ENCODE measurements at places on chromosomes 11 and 22.

GRCh38 chr11:74282914-74283371 is 28.5 kb downstream of the P4HA3 start:
- no peak for DNase-seq

GRCh38 chr11:12968101-12968500 is 41.0 kb upstream of the RASSF10 start:
- no peak for DNase-seq

GRCh38 chr22:40050258-40050657 is 55.5 kb downstream of the FAM83F start:
- no peak for DNase-seq

DNA sequence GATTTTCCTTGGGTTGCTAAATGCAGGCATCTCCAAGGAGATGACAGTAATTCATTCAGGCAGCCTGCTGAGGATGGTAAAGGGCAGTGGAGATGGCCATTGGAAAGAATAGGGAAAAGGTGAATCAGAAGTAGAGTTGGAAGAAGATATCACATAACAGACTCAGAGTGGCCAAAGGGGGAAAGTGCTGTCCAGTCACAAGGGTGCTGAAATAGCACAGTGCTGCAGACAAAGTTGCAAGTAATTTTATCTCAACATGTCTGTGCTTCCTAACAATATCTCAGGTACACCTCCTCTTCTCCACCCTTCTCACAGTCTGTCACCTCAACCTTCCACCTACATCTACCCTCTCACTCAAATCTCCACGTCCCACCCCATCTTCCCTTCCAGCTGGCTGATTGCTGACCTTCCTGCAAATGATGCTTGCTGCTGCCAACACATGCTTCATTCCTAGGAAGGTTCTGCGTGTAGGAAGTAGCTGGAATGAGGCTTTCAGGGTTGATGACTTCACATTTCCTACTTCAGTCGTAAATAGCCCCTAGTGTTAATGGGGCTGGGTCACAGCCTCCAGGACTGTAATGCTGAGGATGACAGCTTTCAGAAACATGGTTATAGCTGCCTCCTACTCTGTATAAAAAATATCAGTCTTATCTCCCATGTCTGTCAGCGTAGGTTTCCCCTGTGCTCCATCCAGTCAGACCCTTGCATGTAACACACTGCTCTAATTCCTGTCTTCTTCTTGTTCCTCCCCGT is 123.9 kb downstream of the CTNND1 start:
- no peak for DNase-seq

- no peak for DNase-seq
Measured at GRCh38 chr11:134532131-134532920, 120.3 kb upstream of the B3GAT1 start.

- DNase-seq, result no peak
Measured at GRCh38 chr11:88167853-88168252, 7.4 kb downstream of the RAB38 start.

GRCh38 chr11:34483106-34483874 is 30.3 kb downstream of the ELF5 start:
- DNase-seq, result no peak

GRCh38 chr22:20602609-20603164 is 95.3 kb downstream of the MED15 start:
- no peak for DNase-seq

GRCh38 chr11:112235750-112236390 is 9.6 kb downstream of the PTS start:
- DNase-seq, result no peak

DNA sequence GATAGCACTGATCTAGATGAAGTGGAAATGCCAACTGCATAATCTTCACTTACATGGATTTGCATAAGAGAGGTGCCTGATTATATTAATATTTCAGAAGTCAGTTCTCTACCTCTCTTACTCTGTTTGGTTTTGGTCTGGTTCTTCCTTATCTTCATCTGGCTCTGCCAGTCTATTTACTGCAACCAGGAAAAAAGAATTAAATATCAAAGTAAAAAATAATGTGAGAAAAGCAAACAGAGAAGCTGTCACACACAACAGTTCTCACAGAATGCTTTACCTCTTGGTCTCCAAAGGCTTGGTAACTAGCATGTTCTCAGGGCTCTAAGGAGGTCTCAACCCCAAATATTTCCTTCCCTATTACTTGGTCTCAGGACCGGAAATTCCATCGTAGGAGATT is 6.7 kb downstream of the VSIG10L2 start:
- DNase-seq, result no peak

DNA sequence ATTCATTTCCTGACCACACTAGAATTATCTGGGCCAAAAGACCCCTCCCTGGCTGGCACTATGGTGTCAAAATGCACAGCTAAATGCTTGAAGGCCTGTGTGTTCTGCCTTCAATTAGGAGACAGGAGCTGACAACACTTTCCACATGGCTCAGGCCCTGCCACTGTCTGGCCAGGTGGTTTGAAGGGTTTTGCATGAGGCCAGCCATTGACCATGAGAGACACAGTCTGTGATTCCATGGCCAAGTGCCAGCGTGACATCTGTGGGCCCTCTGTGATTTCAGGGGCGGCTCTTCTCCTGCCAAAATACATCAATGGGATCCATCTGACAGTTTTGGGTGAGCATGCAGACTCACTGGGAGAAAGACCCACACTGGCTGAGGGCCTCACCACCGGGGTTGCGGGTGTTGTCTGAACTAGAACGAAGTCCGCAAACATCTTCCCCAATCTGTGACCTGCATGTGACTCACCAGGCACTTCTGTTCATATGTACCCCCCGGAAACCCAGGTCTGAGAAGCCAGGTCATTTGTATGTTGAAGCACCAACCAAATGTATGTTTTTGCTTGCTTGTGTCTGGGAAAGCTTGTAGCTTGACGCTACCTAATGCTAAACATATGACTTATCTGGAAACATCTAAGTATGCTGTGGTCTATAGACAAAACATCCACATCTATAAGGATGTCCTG is 20.7 kb upstream of the NAV2 start:
- DNase-seq, result no peak

- DNase-seq, result no peak
Measured at GRCh38 chr11:76962583-76963416, 71.4 kb upstream of the B3GNT6 start.

- no peak for DNase-seq
Measured at GRCh38 chr11:2186669-2187279, 15.2 kb upstream of the TH start.

- DNase-seq, result no peak
Measured at GRCh38 chr11:34585735-34586487, 35.0 kb upstream of the EHF start.

- DNase-seq, result no peak
Measured at GRCh38 chr22:40261783-40262182, 84.1 kb downstream of the TNRC6B start.

- DNase-seq, result no peak
Measured at GRCh38 chr11:111978028-111978771, 41.1 kb downstream of the DIXDC1 start.

- no peak for DNase-seq
Measured at GRCh38 chr11:93861808-93862207, 11.4 kb upstream of the VSTM5 start.

DNA sequence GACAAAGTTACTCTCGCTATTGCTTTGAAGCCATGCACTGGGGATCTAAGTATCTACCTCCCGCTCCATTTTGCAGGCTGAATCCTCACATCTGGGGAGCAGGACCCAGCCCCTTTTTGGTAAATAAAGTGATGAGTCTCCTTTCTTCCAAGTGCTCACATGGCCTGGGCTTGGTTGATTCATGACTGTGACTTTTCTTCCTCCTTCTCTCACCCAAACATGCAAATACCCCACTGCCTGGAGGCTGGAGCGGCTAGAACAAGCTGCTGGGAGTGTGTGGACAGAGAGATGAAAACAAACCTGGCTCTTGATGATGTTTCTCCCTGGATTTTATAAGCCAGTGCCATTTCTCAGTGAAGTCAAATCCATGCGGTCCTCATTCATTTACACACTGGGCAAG is 72.7 kb downstream of the TRIM29 start:
- no peak for DNase-seq

DNA sequence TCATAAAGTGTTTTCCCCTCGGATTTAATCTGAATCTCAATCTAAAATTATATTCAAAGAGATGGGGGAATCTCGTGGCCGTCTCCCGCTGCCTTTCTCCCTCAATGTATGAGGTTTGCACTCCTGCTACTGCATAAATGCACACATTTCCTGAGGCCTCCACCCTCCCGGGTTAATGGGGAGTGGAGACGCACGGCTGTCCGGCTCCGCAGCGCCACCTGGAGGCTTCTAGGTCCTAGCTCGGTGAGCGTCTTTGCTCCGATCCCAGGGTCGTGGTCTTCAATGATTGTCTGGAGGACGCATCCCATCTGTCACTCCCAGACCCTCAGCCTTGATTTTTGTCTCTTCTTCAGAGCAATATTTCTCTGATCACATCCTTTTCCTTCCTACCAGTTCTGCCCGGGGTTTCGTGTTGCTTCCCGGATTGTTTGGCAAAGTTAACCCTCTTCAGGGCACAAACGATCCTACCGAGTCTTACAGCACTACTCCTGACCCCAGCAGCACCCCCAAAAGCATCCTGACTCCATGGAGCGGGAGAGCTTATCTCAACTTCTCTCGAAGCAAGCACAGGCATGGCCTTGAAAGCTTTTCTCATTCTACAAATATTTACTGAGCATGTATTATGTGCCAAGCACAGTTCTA is at the start of gene LMO1:
Gene LMO1, minus strand, starts transcription at position 110 of the 642 bp plus-strand sequence. CDS start 516 bp downstream, outside the sequence.
- DNase-seq, result no peak

GRCh38 chr11:114566276-114566675 is 6.6 kb upstream of the NXPE1 start:
- no peak for DNase-seq

DNA sequence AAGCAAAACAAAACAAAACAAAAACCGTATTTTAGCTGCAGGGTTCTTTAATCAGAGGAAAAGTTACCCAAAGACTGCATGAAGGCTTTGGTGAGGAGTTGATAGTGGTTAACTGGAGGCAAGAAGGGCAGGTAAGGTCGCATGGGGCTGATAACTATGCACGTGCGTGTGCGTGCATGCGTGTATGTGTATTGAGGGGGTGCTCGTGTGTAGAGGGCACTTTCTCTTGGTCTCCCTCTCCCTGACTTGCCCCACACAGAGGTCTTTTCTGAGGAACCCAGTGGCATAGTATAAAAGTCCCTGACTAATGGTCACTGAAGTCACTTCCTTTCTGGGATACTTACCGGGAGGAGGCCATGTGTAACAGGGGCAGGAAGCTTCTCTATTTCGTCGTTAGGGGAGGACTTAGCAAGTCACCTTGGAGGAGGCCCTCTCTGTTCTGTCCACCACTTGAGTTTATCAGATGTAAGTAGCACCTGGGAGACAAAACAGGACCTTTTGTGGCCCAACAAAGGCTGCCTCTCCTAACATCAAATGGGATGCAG is 20.1 kb upstream of the FCHSD2 start:
- DNase-seq, result no peak

- DNase-seq, result no peak
Measured at GRCh38 chr11:131146827-131147490, 223.5 kb upstream of the NTM start.

DNA sequence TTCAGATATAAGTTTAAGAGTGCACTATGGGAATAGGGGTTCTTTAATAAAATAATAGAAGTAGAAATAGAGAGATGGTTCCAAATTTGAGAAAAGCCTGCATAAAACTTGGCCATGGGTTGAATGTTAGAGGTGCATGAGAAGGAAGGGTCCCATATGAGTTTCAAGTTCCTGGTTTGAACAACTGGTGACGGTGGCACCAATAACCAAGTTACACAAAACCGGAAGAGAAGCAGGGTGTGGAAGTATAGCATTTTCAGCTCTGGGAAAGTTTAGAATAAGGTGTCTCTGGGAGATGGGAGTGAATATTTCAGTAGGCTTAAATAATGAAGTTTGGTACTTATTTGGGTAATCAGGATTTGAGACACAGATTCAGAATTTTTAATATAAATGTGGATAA is 2.4 kb downstream of the CASP1 start:
- DNase-seq, result no peak

GRCh38 chr11:110455718-110456117 is 26.0 kb downstream of the FDX1 start:
- DNase-seq, result no peak

DNA sequence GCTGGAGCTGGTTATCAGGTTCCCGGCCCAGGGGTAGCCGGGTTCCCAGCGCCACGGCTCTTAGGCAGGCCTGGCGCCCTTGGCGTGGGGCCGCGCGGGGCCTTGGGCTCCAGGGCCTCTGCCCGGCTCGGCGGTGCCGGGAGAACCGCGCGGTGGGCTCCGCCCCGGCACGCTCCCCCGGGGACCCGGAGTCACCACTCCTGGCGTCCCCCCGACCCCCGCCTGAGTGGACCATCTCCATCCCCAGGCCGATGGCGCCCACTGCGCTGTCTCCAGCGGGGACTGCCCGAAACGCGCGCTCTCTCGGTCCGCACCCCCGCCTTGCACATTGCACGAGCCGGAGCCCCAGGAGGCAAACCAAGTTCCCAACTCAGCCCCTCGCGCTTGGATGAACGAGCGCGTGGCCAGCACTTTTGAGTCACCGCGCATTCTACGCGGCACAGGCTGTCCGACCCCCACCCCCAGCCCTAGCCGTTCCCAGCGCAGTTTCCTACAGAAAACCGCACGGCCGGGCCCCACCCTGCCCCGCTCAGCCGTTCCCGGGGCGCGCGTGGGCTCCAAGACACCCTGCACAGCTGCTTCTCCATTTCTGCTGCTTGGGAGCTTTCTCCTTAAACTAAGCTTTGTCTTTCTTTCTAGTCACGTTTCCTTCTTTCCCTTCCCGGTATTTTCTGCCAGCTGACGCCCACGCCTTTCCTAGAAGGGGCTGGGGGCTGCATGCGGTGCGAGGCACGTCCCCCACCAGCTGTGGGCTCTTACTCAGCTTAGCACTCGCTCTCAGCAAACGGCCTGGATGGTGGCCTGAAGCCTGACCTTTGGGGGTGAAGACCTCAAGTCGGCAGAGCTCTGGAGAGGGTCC is 650 bp upstream of the CHID1 start:
- DNase-seq, result no peak

Data from activated gamma-delta T cell (primary cell).